ENCODE measurements at places on chromosomes 2 and 18.

- DNase-seq: no peak
These were observed 246.8 kb upstream of the TNP1 start for GRCh38 chr2:217106650-217107014.

DNA sequence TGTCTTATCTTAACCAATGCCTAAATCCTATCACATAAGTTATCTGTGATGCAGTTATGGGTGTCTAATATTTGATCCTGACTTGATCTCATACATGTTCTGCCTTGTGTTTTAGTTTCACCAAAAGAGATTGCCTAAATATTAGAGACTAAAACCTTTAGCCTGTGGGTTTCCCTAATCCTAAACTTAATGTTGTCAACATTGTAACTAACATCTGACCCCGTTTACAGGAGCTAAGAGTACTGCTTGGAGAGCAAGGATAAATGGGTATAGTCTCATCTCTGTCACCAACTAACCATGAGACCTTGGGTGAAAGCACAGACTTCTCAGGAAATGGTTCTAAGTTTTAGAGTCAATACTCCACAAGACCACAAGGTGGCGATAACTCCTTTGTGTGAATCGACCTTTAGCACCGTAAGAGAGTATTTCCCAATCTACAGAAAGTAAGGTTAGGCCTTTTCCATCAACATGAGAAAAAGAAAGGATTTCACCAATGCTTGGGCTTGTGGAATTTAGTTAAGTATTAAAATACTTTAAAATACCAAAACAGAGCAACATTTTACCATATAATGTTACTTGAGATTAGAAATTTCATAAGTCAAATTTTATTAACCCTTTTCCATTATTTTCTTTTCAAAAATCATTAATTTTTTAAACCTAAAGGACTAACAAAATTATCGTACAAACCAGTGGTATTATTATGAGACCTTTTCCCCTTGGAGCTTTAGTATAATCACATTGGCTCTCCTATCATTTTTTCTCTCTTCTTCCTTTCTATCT is 60.5 kb downstream of the G6PC2 start:
- DNase-seq: no peak

DNA sequence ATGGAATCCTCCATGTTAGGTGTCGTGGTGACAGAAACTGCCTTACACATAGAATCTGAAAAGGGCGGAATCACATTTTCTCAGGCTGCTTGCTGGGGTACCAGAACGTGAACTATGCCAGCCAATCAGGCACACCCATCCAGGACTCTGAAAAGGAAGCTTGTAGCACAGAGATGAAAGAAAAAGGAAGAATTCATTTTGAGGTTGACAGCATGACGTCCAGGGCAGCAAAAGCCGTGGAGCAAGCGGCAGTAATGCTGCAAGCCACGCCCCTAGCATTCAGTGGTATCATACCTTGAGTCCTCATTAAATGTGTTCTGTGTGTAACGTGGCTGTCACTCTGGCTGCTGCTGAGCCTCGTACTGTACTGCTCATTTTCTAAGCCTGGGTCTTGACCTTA is 304.0 kb downstream of the DYSF start:
- no peak for DNase-seq

- DNase-seq: no peak
These were observed 171.5 kb downstream of the EVA1A start for GRCh38 chr2:75389271-75389670.

DNA sequence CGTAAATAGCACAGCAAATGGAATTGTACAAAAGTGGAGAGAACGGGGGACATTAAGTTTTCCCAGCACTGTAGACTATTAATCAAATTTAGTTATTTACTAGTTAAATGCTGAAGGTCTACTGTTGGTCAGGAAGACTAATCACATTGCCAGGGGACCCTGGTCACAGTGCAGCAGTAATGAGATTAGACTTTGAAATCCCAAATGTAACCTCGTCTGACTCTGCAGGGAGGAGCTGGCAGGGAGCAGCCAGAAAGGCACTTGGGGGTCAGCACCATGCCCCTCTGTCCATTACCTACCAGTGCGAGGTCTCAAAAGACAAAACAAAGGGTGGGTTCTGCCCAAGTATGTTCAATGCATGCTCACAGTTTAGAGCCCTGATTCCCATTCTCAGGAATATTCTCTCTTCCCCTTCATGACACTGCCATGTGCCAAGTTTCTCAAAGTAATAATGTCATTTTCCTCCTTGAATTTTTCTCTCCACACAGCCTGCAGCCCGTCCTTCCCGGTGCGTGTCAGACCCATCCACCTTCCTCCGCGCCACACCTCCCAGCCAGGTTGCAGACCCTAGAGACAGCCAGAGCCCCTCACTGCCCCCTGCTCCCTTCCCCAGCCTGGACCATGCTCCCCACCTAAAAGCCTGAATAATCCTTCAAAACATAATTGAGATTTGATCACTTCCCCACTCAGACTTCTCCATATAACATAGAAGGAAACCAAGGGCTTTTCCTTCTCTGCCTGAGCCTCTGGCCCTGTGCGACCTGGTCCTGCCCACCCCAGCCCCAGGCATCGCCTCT is 52.5 kb downstream of the TMEM18 start:
- no peak for DNase-seq

DNA sequence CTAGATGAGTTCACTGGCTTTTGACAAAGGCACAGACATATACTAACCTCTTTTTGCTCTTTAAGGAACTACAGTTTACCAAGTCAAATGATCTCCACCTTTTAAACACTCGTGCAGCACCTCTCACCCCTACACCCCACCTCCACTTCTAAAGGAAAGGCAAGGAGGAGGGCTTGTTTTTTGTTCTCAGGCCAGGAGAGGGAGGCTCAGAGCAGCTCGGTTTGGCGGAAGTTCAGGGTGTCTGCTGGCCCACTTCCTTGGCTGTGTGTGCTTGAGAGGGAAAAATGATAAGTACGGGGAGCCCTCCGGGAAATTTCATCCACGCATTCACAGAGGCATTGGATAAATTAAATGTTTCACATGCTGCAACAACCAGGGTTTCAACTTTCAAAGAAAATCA is 667.9 kb downstream of the BCL11A start:
- no peak for DNase-seq

GRCh38 chr2:197803033-197803444 is 1.4 kb upstream of the PLCL1 start:
- DNase-seq: no peak

GRCh38 chr2:231604101-231604684 is 11.5 kb downstream of the TEX44 start:
- DNase-seq: peak; percentile 71

DNA sequence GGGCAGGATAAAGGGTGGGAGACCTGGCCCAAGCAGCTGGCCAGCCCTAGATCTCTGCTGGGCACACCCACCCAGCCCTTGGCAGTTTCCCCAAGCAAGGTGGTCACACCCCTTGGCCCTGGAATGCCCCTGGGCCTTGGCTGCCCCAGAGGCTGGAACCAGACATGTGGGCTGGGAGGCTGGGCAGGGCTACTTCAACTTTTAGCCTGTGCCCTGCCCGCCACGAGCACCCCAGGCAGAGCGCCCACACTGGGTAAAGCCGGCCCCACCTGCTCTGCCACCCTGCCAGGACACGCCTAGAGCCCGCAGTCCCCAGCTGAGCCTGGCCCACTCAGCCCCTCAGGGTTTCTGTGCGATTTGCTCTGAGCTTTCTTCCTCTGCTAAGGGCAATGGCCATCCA is 119.7 kb upstream of the SMAD2 start:
- DNase-seq: no peak

GRCh38 chr2:16653799-16654198 is 11.8 kb downstream of the CYRIA start:
- no peak for DNase-seq

GRCh38 chr2:73232403-73233153 is 461 bp downstream of the PRADC1 start:
- no peak for DNase-seq

- no peak for DNase-seq
These were observed 85.6 kb downstream of the NCOA1 start for GRCh38 chr2:24576617-24577016.

DNA sequence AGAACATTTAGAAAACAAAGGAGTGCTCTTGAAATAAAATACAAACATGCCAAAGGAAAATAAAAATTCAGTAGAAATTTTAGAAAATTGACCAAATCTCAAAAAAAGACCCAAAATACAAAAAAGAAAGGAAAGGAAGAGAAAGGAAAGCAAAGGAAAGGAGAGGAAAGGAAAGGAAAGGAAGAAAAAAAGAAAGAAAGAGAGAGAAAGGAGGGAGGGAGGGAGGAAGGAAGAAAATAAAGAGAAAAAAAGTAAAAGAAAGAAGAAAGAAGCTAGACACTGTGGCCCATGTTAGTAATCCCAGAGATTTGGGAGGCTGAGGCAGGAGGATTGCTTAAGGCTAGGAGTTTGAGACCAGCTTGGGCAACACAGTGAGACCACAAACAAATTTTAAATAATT is 500.1 kb upstream of the VRK2 start:
- DNase-seq: no peak

GRCh38 chr18:11005528-11005927 is 143.8 kb downstream of the PIEZO2 start:
- no peak for DNase-seq

DNA sequence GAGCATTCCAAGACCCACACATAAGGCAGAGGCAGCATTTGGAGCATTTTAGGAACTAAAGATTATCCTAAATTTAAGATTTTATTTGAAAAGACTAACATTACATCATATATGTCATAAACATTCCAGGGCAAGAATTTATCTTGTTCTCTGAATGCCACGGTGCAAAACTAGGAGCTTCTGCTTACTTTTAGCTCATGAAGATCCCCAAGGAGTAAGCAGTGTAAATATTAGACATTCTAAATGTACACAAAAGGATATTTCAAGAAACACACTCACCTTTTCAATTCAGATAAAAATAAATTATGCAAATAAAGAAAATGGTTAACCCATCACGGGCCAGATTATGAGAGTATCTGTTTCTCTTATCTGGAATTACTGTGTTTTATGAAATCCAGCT is 101.7 kb upstream of the ETAA1 start:
- no peak for DNase-seq

GRCh38 chr2:96128456-96128855 is 9.8 kb downstream of the ASTL start:
- no peak for DNase-seq

DNA sequence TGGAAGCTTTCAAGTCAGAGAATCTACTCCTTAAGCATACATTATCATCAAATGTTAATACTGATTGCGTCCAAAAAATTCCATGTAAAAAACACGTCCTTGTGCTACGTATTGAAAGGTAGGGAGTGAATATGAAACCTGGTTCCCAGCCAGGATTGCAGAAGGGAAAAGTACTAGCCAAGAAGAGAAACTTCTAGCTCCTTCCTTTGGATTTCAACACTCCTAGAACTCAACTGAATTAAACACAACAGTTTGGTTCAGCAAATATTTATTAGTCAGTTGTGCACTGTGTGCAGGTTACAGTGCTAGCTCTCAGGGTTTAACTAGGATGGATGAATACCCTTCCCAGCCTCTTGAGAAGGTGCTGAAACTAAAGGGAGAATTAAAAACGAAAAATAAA is 33.9 kb upstream of the FHL2 start:
- DNase-seq: no peak

GRCh38 chr18:55529581-55529980 is 58.4 kb downstream of the TCF4 start:
- no peak for DNase-seq

GRCh38 chr2:42342061-42342794 is 18.8 kb downstream of the COX7A2L start:
- DNase-seq: peak; percentile 31
